Sigmoid colon (tissue), 7 donors: ENCODE measurements at places on chromosomes 6 and 20. TPM values are rescaled to one million over a fixed set of nuclear protein-coding genes. Genes with fewer than 3 reads are reported as not detected.

The ENPP5 gene
- polyA plus RNA-seq = 1.7 TPM

The FKBP1C gene
- 3.0 TPM for polyA plus RNA-seq

The MYL9 gene
- polyA plus RNA-seq = 105 TPM

The PLEKHG1 gene
- polyA plus RNA-seq = 10.9 TPM

The DEFB113 gene
- polyA plus RNA-seq = not detected

The EPHA7 gene
- 1.8 TPM for polyA plus RNA-seq

The PRR18 gene
- not detected for polyA plus RNA-seq

The LINC00237 gene
- not detected for polyA plus RNA-seq

The ALDH5A1 gene
- 4.5 TPM for polyA plus RNA-seq

The TBXT gene
- polyA plus RNA-seq = not detected

The SPTLC3 gene
- 1.2 TPM for polyA plus RNA-seq

The NNAT gene
- polyA plus RNA-seq = 20.8 TPM

The OTOR gene
- not detected for polyA plus RNA-seq

The CRIP3 gene
- 5.2 TPM for polyA plus RNA-seq

The TAAR2 gene
- polyA plus RNA-seq = not detected

The THBS2 gene
- 1.7 TPM for polyA plus RNA-seq

The SCGN gene
- 4.8 TPM for polyA plus RNA-seq

The SLC32A1 gene
- polyA plus RNA-seq = not detected

The GCM1 gene
- 0.09 TPM for polyA plus RNA-seq

The OARD1 gene
- polyA plus RNA-seq = 53.5 TPM

The SPACA1 gene
- not detected for polyA plus RNA-seq

The PROKR2 gene
- not detected for polyA plus RNA-seq

The MAP7 gene
- polyA plus RNA-seq = 33.5 TPM

The CYP21A2 gene
- 1.2 TPM for polyA plus RNA-seq

The SAMD3 gene
- polyA plus RNA-seq = 3.5 TPM

The TCF21 gene
- 3.1 TPM for polyA plus RNA-seq

The GJA10 gene
- not detected for polyA plus RNA-seq

The MLN gene
- 0.48 TPM for polyA plus RNA-seq

The CLPSL1 gene
- not detected for polyA plus RNA-seq
